ENCODE measurements at places on chromosomes 7 and 10.

DNA sequence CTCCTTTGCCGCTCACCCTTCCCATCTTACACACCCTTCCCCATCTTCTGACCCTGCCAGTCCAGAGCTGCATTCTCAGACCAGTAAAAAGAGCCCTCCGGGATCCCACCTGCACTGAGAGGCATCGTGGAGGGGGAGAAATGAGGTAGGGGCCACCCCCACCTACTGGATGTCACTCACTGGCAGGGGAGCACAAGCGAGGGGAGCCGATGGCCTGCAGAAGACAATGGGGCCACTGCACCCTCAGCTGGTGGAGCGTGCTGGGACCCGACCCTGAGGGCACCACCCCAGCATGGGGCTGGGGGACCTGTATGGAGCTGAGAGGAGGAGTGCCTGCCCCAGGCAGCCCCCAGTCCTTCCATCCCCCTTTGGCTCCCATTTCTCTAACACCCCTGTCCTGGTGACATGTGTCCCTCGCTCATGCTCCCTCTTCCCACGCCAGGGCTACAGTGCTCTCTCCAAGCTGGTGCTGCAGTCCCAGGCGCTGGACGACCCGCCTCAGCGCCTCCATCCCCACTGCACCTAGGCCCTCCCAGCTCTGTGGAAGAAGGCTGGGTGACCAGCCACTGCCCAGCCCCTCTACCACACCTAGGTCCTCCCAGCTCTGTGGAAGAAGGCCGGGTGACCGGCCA, 49.8 kb downstream of the RASGEF1A start:
- DNase-seq = no peak

DNA sequence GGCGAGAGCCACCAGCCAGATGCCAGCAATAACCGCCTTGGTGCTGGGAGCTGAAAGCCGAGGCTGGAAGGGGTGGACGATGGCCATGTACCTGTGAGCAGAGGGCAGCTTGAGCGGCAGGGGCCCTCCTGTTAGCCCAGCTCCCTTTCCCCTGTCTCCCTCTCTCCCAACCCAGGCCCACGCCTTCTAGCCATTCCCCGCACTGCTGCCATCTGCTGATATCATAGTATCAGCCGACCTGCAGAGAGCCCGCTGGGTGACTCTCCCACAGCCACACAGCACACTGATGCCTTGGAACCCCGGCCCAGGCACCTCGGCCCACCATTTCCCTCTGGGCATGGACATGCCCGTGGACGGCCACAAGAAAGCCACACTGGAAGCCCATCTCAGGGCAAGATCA, 1.7 kb downstream of the TACR2 start:
- no peak for DNase-seq

GRCh38 chr10:101710059-101710695, 15.2 kb upstream of the FBXW4 start:
- DNase-seq = no peak

GRCh38 chr10:73920089-73920488, 9.2 kb downstream of the PLAU start:
- DNase-seq = peak; percentile 73

- DNase-seq = no peak
These were observed 1.6 kb downstream of the STEAP4 start for GRCh38 chr7:88305044-88305443.

DNA sequence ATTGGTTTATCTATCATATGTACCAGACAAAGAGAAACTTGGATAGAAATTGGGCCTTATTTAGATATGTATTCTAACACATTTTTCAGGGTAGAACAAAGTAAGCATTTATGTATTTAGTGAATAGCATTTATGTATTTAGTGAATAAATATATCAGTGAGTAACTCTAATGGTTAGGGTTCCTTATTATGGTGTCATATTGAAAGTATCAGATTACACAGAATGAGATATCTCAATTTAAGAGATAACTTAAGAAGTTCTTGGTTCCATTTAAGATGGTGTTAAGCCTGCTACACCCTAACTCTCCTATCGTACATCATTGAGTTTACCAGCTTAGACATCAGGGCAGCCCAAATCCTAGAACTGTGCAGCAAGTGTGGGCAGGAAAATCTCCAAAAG, 35.9 kb upstream of the DMTF1 start:
- no peak for DNase-seq

- DNase-seq = no peak
These were observed 84.7 kb downstream of the AUTS2 start for GRCh38 chr7:69683002-69683401.

DNA sequence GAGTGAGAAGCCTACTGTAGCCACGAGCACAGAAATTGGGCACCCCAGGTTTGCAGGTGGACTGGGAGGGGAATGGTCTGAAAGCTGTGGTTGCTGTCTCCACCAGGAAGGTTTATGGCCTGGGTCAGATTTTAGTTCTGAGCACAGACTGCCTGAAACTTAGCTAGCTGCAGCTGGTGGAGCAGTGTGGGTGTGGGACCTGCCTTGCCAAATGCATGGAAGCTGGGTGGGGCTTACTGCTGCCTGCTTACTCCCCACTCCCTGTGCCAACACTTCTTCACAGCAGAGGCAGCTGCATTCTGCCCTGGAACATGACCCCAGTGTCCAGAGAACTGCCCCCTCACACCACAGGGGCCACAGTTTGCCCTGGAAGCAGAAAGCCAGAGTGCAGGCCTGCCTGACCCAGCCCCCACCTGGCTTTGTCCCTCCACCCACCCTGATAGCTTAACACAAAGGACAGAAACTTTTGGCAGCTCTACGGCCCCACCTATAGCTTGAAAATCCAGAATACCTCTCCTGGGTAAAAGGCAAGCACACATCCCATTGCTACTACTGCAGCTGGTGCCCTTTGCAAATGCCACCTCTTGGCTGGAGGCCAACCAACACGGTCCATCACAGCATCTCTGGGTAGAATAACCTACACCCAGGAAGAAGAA, 281.6 kb downstream of the AGMO start:
- DNase-seq = no peak

DNA sequence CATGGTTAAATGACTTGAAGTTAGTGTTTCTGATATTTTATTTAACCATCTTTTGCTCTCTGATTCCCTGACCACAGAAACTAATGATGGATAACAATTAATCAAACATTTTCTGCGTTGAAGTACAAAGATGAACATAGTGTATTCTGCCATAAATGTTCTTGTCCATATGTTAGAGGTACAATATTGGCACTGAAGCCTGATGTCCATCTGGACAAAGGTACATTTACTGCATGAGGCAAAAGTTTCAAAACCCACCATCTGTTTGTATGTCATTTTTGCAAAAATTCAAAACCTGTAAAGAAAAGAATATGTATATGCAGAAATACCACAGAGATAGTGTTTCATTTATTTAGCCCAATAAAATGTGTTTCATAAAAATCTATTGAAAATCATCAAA, 861.5 kb downstream of the ANKRD7 start:
- no peak for DNase-seq

DNA sequence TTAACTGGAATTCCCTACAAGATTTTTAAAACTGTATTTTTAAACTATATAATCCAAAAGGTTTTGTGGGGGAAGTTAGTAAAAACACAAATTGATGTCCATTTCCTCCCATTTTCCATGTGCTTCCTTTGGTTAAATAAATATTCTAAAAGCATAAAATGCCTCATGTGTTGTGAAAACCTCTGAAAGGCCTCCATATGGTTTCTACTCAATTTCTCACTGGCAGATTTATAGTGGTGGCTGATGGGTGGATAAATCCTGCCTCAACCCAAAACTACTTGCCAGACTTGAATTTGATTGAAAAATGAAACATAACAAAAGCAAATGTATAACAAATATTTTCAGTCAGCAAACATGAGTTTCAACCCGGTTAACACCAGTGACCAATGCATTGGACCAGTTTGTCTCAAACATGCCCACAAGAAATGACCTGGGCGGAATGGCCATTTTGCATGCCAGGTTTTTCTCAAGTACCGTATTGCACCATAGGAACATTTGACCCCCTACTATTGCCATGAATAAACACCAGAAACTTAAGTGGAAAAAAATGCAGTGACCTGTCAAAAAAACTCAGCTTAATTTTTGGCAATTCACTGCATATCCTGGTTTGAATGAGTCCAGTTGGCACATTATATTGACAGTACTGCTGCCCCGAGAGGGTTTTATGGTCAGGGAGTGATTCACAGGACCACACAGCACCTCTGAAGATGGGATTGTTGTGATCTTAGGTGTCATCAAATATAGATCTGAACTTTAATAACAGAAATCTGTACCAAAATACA, 454.6 kb upstream of the ANKRD30A start:
- DNase-seq = no peak

DNA sequence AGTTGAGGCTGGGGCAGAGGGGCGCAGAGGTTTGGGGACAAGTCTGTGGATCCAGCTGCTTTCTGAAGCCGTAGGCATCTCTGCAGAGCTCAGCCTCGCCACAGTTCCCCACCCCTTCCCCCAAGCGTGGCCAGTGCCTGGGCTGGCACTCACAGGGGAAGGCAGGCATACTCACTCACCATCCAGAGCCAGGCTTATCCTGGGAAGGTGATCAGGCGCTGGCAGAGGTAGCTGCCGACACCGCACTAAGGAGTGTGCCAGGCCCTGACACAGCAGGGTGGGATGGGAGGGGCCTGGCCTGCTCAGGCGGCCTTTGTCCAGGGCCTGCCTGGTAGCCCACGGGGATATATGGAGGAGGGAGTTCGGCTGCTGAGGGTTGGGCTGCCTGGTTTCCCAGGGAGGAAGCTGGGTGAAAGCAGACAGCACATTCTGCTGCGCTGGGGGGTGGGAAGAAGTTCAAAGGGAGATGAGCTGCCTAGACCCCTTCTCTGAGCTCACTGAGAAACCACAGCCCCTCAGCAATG, 15.9 kb downstream of the VSIR start:
- DNase-seq = no peak

GRCh38 chr10:20809631-20810030, 87.5 kb downstream of the NEBL start:
- DNase-seq = no peak

- DNase-seq = peak; percentile 48
These were observed 23.7 kb downstream of the TSPAN14 start for GRCh38 chr10:80477813-80478212.

DNA sequence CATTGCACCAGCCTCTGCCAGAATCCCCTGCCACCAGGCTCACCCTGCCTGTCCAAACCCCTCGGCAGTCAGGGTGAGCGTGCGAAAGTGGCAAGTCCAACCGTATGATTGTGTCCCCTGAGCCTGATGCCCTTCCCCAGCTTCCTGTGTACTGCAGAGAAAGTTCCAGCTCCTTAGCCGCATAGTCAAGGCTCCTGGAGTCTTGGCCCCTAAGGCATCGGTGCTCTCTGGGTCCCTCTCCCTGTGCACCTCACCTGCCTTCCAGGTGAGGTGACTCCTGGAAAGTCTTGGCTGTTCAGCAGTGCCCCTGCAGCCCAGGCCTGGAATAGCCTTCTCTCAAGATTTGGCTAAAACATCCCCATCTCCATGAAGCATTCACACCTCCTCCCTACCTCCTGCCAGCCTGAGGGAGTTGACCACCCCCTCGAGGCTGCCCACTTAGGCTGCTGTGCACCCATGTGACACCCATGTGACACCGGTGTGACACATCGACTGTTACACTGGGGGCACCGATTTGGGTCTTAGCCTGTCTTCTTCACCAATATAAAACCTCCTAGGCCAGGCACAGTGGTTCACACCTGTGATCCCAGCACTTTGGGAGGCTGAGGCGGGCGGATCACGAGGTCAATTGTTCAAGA, 56.1 kb upstream of the ELN start:
- no peak for DNase-seq

- no peak for DNase-seq
These were observed 10.2 kb downstream of the GIGYF1 start for GRCh38 chr7:100683659-100684533.

- DNase-seq = no peak
These were observed 205.2 kb downstream of the KLF6 start for GRCh38 chr10:3579845-3580244.

- peak; percentile 84 for DNase-seq
These were observed 267.0 kb downstream of the FRMD4A start for GRCh38 chr10:14063531-14064285.

DNA sequence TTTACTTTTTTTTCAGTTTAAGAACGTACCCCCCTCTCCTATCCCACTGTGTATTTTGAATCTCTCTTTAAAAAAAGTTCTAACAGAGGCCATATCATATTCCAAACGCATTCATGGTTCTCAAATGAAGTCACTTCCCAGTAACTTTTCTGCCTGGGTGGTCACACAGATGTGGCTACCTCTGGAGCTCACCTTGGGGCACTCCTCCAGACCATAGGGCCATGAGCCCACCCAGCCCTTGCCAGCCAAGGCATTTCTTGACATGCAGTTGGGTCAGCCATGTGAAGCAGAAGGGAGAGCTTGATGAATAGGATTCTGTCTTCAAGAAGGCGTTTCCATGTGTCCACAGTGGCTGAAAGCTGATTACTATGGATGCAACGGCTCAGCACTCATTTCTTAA, 239.3 kb downstream of the RAB11FIP2 start:
- no peak for DNase-seq

DNA sequence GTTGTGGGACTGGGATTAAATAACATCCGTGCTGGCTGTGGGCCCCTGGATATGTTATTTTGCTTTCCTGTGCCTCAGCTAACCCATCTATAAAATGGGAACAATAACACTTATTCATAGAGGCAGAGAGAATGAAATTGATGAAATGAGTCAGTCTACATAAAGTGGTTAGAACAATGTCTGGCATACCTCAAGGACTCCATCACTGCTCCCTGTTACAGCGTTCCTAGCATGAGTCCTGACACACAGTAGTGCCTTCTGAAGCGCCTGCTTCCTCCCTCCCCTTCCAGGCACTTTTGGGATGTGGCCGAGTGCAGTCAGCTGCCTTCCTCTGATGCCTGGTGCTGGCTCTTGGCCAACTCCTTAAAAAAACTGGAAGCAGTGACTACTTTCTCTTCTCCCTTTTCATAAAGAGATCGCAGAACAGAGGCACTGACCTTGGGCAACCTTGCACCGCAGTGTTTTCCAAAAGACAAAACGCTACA, 108.4 kb upstream of the ZMIZ1 start:
- peak; percentile 86 for DNase-seq

DNA sequence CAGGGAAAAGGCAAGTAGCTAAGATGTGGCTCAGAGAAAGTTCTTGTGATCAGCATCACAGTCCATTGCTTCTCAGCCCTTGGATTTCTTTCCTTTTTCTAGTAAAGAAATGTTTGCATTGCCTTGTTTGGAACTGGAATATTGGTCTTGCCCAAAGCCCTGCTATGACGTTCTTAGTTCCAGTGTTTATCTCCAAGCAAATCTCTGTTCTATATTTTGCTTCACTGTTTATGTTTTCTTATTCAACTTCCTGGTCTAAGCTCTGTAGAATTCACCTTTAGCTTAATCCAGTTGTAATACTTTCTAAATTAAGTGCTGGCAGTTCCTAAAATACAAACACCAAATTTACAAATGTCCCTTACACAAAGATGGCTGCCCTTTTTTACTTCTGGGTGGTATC, 88.7 kb upstream of the ZNF438 start:
- no peak for DNase-seq

DNA sequence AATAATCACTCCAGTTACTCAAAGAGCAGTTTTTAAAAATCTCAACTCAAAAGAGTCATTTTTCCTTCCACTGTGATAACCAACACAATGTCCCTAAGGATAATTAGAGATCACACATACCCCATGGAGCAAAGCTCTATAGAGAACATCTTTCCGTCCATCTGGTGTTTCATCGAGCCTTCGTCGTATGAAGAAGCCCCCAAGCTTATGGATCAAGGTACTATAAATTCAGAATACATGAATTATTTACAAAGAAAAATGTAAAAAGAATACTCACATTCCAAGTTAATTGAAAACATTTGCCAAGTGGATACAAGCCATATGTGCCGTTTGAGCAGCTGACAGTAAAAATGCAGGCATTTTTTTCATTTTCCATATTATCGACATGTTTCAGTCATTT, 14.8 kb downstream of the GPAM start:
- DNase-seq = no peak

- DNase-seq = peak; percentile 25
These were observed 22.6 kb downstream of the HSPA12A start for GRCh38 chr10:116719804-116720203.

GRCh38 chr10:36943544-36943943, 181.9 kb upstream of the ANKRD30A start:
- no peak for DNase-seq

Data from AG20443 (cell line).